ENCODE measurements at places on chromosomes 12 and 14.
A peak's percentile ranks its signal among the peaks of the same experiment; 100 is the strongest.

DNA sequence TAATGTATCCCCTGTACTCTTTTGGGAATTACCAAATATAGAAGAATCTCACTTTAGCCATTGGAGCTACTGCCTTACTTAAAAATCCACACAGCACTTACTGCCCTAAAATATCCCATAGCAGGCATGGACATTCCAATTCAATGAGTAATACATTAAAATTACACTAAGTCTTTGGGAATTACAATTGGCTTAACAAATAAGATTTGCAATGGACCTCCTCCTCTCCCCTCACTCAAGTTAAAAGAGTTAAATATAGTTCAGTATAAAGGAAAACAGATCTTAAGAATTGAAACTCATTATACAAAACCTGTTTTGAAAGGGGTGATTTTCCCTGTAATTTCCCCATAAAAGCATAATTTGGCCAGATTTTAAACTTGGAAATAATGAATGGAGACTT lies 477.1 kb downstream of the SLC16A7 start:
- no peak for DNase-seq

GRCh38 chr14:52860910-52861309 lies 69.5 kb upstream of the GNPNAT1 start:
- DNase-seq: no peak

DNA sequence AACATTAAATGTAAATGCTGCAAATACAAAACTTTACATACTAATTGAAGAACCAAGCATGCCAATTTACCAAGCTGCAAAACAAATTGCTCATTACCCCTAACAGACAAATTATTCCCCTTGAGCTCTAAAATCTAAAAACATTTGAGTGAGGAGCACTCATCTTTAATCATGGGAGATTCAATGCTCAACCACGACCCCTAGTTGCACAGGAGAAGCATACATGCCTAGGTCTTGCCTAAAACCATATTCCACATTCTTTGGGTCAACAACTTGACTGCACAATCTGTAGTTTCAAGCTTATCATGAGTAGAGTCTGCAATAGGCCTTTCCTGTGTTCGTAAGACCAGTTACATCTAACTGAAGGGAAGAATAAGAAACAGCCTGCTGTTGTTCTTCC lies 69.7 kb downstream of the MGAT4C start:
- no peak for DNase-seq

- peak; percentile 23 for DNase-seq
These were observed 37.9 kb downstream of the A2ML1 start for GRCh38 chr12:8860165-8860961.

DNA sequence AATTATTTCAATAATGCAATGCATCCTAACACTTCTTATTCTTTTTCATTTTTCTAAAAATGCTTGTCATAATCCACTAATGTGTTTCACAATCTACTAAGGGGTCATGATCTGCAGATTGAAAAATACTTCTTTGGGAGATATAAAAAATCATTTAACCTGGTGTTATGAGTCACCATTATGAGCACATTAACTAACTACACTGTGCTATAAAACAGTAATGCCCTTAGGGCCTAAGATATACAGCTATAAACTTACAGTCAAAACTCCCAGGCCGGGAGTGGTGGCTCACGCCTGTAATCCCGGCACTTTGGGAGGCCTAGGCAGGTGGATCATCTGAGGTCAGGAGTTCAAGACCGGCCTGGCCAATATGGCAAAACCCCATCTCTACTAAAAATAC lies 14.2 kb downstream of the ATXN2 start:
- no peak for DNase-seq

DNA sequence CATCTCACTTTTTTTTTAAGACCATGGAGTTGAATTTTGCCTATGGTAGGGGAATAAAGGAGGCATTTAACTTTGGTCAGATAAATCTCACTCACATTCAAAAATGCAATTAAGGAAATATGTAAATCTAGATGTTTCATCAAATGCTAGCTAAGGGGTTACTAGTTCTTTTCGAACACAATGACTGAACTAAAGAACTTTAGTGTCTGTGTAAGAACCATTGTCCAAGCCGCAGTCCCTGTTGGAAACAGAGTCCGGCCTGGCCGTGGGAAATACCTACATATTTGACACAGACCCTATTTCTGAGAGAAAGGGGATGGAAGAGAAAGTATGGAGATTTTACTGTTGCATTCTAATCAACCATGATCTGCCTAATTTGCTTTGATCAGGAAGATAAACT lies 17.4 kb downstream of the LGR5 start:
- DNase-seq: no peak

GRCh38 chr12:75961878-75962277 lies 69.7 kb downstream of the PHLDA1 start:
- DNase-seq: no peak

- DNase-seq: no peak
These were observed 699.7 kb upstream of the TBX3 start for GRCh38 chr12:115383668-115384067.

GRCh38 chr14:95064734-95065133 lies 92.6 kb downstream of the DICER1 start:
- no peak for DNase-seq

Data from GM12891 (cell line).